ENCODE measurements at places on chromosomes 13 and 19. TPM values are rescaled to one million over a fixed set of nuclear protein-coding genes. Genes with fewer than 3 reads are reported as not detected.

- no peak overlapping the region for H3K4me3 ChIP-seq
- no peaks in the 10 kb centered on the region for H3K4me1 ChIP-seq
- H3K27ac ChIP-seq, result no peak overlapping the region
- no peak for DNase-seq
- H3K36me3 ChIP-seq, result no peaks in the 10 kb centered on the region
These were observed 78.3 kb upstream of the IPO5 start for GRCh38 chr13:97875218-97875617.

GRCh38 chr19:5622465-5623396, at the start of the genes SAFB and SAFB2:
Gene SAFB, plus strand, starts transcription at chr19:5623083. Its CDS starts 123 bp downstream, at chr19:5623206.
Gene SAFB2, minus strand, starts transcription at chr19:5622776. Its CDS starts 61 bp downstream, at chr19:5622715.
- H3K4me1 ChIP-seq, result peaks cover 63% of the 10 kb centered on the region
- peak within 1 kb of the TSS; percentile 99 for H3K4me3 ChIP-seq
- peaks cover 64% of the 10 kb centered on the region for H3K36me3 ChIP-seq
- peak; percentile 100 for DNase-seq

GRCh38 chr19:31289976-31290375, 59.3 kb downstream of the TSHZ3 start:
- no peaks in the 10 kb centered on the region for H3K36me3 ChIP-seq
- no peaks in the 10 kb centered on the region for H3K27me3 ChIP-seq
- peaks cover 3% of the 10 kb centered on the region for H3K4me1 ChIP-seq
- no peak for DNase-seq

The CCNA1 gene
- total RNA-seq, result 4.3 TPM

- no peak overlapping the region for H3K4me3 ChIP-seq
- H3K4me1 ChIP-seq, result no peaks in the 10 kb centered on the region
- no peaks in the 10 kb centered on the region for H3K27me3 ChIP-seq
- no peak overlapping the region for H3K27ac ChIP-seq
- no peak for DNase-seq
- no peaks in the 10 kb centered on the region for H3K36me3 ChIP-seq
These were observed 1117.1 kb upstream of the PCDH9 start for GRCh38 chr13:68347220-68347619.

The BTBD2 gene
- total RNA-seq, result 52.7 TPM

- no peaks in the 10 kb centered on the region for H3K4me1 ChIP-seq
- DNase-seq, result no peak
- no peaks in the 10 kb centered on the region for H3K36me3 ChIP-seq
- H3K4me3 ChIP-seq, result no peak overlapping the region
These were observed 1370.3 kb upstream of the SLC10A2 start for GRCh38 chr13:104436555-104436954.

- DNase-seq, result no peak
- peaks cover 18% of the 10 kb centered on the region for H3K4me1 ChIP-seq
- H3K27me3 ChIP-seq, result no peaks in the 10 kb centered on the region
- peaks cover 67% of the 10 kb centered on the region for H3K36me3 ChIP-seq
These were observed 11.2 kb upstream of the RAB8A start for GRCh38 chr19:16100524-16100923.

The LILRB3 gene
- not detected for total RNA-seq

GRCh38 chr19:6518145-6518911, 12.5 kb upstream of the TNFSF9 start:
- H3K36me3 ChIP-seq, result peaks cover 2% of the 10 kb centered on the region
- no peaks in the 10 kb centered on the region for H3K27me3 ChIP-seq
- peak overlapping the region; percentile 86 for H3K27ac ChIP-seq
- peak; percentile 76 for DNase-seq
- H3K4me1 ChIP-seq, result peaks cover 51% of the 10 kb centered on the region

The TMEM145 gene
- 1.1 TPM for total RNA-seq

DNA sequence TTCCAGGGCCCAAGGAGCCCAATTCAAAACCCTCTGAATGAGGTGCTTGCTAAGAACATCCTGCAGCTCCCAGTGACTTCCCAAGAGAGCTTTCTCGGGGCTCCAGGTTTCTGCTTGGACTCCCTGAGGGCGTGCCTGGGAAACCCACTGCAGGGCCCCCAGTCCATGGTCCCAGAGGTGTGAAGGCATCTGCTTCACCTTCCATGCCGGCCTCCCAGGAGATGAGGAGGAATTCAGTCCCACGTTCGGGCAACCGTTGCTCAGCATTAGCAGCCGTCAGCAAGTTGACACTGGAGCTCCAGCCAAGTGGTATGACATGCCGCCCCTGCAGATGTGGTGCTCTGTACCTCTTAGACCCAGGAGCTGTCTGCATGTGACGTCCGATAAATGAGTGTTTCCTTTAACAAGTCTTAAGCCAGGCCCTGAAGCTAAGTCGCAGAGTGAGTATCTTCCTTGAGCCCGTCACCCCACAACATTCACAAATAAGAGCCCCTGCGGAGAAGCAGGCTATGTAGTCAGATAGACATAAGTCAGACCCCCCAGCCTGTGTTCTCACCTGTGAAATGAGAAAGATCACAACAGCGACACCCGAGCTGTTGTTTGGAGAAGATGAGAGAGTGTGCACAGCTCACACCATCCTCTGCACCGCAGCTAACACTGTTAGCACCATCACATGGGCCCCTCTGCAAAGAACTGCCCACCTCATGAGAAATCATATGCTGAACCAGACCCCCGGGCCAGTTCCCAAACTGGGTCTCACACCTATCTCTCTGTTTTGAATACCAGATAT, 150.3 kb downstream of the KATNAL1 start:
- H3K4me1 ChIP-seq, result peaks cover 42% of the 10 kb centered on the region
- no peaks in the 10 kb centered on the region for H3K36me3 ChIP-seq
- H3K4me3 ChIP-seq, result peak overlapping the region; percentile 3
- H3K27ac ChIP-seq, result peak overlapping the region; percentile 66
- no peaks in the 10 kb centered on the region for H3K27me3 ChIP-seq
- no peak for DNase-seq

The FBL gene
- 374 TPM for total RNA-seq

The MAG gene
- total RNA-seq, result not detected

DNA sequence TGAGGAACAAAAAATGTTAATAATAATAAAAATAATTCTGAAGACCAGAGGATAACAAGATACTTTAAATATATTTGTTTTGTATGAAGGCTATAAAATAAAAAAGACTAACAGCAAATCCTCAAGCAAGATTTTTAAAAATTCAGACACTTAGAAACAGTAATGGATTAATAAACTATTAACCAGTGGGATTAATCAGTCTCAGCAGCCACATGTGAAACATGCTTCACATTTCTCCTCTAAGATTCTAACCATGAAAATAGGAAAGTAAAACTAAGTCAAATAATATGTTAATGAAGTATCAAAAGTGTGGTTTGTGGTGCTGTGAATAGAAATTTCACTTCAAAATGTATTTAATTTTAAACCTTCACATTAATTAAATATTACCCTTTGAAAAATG, 57.4 kb downstream of the KCNRG start:
- H3K27me3 ChIP-seq, result no peaks in the 10 kb centered on the region
- no peak overlapping the region for H3K4me3 ChIP-seq
- no peak for DNase-seq
- peaks cover 53% of the 10 kb centered on the region for H3K36me3 ChIP-seq

- no peaks in the 10 kb centered on the region for H3K27me3 ChIP-seq
- no peaks in the 10 kb centered on the region for H3K36me3 ChIP-seq
- H3K27ac ChIP-seq, result no peak overlapping the region
- no peak overlapping the region for H3K4me3 ChIP-seq
- peaks cover 12% of the 10 kb centered on the region for H3K4me1 ChIP-seq
These were observed 27.2 kb upstream of the WDR18 start for GRCh38 chr19:956766-957440.

The ZNF865 gene
- total RNA-seq, result 14.4 TPM

The RNF113B gene
- total RNA-seq, result not detected
